ENCODE measurements at places on chromosomes 6 and 20.
A peak's percentile ranks its signal among the peaks of the same experiment; 100 is the strongest.

DNA sequence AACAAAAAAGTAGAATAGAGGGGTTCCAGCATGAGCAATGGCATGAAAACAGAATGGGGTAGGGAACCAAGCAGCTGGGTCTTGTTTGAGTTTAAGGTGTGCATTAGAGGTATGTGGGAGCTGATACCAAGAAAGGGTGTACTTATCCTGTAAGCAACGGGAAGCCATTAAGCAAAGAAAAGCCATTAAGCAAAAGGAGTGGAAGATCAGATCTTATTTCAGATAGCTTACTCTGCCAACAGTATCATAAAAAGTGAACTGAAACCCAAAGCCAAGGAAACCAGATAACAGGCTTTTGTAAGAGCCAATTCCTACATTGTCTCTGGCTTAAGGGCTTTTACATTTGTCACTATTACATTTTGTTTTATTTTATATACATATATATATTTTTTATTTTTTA, 21.3 kb upstream of the BEND6 start:
- no peak for DNase-seq

DNA sequence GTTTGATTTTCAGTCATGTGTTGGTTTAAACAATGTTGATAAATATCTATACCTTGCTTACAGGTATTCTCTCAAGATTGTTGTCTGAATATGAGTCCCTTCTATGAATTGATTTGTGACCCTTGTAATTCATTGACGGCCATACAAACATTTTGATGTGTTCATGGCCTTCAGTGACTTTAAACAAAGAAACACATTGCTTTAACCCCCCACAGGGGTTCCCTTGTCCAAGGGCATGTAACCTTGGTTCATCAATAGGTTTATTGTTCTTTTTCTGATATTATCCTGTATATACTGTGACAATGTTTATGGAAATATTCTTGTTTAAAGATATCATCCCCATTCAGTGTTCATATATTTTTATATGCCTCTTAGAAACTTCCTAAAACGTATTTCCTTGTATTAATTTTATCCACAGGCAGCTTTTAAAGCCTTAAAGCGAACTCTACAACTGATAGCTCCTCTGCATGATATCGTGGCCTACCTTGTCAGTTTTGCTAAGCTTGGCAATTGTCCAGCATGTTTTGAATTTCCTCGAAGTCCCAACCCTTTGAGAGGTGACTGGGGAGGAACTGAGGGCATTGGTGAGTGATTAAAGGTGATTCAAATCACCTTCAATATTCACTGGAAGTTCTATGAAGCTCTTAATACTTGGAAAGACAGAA, 87.0 kb downstream of the CD164 start:
- peak; percentile 26 for DNase-seq

DNA sequence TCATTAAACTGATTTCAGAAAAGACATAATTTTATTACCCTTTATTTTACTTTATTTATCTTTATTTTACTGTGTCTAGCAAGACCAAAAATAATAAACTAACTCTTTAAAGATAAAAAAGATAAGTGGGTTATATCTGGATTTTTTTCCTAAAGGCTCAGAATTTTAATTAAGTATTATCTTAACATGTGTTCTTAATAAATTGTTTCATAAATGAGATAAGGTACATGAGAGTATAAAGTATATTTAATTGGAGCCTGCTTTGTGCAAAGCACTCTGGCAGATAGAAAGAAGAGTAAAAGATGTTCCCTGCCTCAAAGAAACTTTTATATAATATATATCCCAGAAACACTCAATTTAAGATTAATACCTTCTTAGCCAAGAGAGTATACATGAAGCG, 8.7 kb upstream of the FAM135A start:
- no peak for DNase-seq

DNA sequence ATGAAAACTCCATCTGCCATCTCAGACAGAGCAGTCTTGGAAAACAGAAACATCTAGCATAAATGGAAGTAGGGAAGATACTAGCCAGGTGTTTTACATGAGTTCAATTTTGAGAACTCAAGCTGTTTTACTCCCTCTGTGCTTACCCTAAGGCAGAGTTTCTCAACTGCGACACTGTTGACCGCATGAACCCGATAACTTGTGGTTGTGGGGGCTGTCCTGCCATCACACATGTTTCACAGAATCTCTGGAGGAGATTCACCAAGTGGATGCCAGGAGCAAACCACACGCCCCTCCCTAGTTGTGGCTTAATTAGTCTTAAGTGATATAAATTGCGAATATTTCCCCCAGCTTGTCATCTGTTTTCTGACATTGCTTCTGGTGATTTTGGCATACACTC, 2.3 kb upstream of the SERPINB6 start:
- DNase-seq = no peak

- no peak for DNase-seq
These were observed 29.0 kb upstream of the COL10A1 start for GRCh38 chr6:116154887-116155286.

- DNase-seq = no peak
These were observed 20.1 kb upstream of the PLEKHG1 start for GRCh38 chr6:150579611-150580010.

DNA sequence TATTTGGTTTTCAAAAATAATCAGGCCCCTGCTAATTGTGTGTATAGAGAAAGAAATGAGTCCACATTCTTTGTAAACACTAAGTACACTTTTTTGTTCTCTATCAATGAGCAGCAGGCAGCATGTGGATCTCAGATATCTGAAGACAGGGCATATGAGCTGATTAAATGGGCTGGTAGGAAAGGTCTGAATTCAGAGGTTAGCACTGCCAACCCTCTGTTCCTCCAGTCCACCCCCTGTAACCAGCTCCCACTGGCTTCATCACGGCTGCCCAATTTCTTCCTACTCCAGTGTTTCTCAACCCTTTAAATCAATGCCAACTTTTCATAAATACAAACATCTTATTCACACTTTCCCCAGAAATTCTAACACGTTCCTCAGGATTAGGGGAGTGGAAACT, 128.5 kb downstream of the TPBG start:
- no peak for DNase-seq

DNA sequence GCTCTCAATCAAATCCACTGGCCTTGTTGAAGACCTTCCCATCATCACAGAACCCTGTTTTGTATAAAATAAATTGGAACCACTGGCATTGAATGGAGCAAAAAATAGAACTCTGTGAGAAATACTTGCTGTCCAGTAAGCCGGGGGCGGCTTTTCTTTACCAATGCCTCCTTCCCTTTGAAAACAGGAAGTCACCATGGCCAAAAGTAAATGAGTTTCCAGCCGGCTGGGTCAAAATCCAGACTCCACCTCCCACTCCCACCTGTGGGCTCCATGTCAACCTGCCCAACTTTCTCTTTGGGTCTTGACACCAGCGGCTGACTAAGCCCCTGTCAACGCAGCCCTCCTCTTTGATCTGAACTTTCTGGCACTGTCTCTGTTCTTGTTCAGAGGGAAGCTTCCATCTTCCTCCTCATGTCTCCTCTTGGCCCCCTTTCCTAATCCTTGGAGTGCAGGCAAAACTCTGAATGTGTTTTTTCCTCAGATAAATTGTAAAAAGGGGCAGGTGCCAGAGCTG, 95.2 kb downstream of the TFAP2C start:
- DNase-seq = no peak

DNA sequence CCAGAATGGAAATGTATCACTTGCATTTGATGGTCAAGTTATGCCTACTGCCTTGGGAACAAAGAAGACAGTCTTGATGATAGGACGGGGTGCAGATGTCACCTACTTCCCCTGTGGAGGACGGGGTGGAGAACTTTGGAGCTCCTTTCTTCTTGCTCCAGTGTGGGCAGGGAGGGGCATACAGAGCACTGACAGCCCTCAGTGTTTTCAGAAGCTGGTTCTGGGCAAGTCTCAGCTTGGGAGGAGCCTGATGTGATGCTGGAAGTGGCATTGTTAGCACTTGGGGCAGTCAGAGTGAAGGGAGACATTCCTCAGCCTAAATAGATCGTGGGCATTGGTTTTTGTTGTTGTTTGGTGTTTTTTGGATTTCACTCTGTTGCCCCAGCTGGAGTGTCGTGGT, 59.7 kb downstream of the SYNJ2 start:
- DNase-seq = no peak

DNA sequence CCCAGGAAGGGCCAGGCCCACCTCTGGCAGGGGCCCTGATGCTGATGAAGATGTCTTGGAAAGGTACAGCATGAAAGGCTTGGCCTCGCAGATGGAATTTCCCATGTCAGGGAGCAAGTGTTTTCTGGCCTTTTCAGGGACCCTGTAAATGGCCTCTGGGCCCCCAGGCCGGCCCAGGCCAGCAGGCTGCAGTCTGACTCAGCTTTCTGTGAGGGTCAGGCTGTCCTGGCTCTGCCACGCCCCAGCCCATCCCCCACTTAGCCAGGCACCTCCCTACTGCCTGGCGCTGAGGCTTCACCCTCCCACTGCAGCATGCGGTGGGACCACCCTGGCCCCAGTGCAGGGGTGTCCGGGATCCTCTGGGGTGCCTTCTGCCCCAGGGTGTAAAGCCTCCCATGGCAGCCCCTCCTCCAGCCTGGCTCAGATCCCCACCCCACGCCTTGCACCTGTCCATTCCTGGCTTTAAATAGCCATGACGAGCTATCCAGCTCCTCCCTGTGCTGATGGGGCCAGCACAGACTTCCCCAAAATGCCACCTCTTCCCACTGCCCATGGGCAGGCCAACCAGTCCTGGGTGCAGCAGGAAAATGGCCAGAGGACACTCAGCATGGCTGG, 35.6 kb upstream of the GATA5 start:
- DNase-seq = no peak

DNA sequence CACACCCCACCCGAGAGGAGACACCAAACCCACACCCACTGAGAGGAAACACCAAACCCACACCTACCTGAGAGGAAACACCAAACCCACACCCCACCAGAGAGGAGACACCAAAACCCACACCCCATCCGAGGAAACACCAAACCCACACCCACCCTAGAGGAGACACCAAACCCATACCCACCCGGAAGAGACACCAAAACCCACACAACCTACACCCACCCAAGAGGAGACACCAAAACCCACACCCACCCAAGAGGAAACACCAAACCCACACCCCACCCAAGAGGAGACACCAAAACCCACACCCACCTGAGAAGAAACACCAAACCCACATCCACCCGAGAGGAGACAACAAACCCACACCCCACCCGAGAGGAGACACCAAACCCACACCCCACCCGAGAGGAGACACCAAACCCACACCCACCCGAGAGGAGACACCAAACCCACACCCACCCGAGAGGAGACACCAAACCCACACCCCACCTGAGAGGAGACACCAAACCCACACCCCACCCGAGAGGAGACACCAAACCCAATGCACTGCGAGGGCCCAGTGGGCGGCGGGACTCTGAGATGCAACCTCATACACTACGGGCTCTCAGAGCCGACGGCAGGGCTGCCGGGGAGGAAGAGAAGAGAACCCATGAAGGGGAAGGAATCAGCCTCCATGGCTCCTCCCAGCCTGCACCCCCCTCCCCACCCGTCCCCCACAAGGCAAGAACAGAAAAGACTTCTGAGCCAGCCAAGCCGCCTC, 83.3 kb downstream of the TAF4 start:
- DNase-seq = no peak

- DNase-seq = no peak
These were observed 3.1 kb downstream of the STK38 start for GRCh38 chr6:36544228-36544627.

DNA sequence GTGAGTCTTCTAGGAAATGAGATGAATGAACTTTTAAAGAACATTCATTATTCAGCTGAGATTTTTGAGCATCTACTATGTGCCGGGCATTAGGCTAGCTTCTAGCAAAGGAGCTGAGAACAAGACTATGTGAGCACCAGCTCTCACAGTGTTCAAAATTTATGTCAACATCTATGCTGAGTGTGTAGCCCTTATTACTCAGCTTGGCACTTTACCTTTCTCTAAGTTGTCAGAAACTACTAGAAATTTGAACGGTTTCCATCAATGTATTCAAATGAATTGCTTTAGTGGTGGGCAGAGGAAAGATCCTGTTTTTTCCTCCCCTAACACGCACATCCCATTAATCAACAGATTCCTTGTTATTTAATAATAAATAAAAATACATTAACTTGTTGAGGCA, 33.3 kb downstream of the CYP24A1 start:
- DNase-seq = no peak

DNA sequence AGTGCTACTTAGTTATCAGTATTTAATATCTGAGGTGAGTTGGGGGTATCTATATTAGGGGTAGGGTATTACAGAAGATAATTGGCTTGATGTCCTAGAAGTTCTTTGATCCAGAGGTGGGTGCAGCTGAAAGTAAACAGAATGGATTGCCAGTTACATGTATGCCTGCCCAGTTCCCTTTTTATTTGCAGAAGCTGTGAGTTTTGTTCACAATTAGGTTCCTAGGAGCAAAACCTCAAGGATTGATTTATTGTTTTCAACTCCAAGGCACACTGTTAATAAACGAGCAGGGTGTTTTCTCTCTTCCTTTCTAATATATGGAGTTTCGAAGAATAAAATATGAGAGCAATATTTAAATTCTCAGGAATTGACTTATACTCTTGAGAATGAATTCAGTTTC, 129.0 kb downstream of the SULF2 start:
- DNase-seq = no peak

GRCh38 chr6:148608199-148608951, 138.5 kb upstream of the UST start:
- no peak for DNase-seq
